ENCODE measurements at places on chromosomes 1 and 21.

GRCh38 chr1:104648269-104648691, 898.6 kb downstream of the AMY1C start:
- no peak for DNase-seq

- DNase-seq: no peak
Measured at GRCh38 chr1:245650441-245650960, 495.7 kb downstream of the KIF26B start.

- no peak for DNase-seq
Measured at GRCh38 chr1:244439391-244440032, 12.2 kb downstream of the ADSS2 start.

- DNase-seq: no peak
Measured at GRCh38 chr1:7469255-7469938, 301.7 kb upstream of the VAMP3 start.

- DNase-seq: no peak
Measured at GRCh38 chr1:111204983-111205713, 4.7 kb upstream of the DENND2D start.

- no peak for DNase-seq
Measured at GRCh38 chr1:21946836-21947587, 9.9 kb upstream of the HSPG2 start.

GRCh38 chr1:17742583-17742982, 12.6 kb upstream of the ACTL8 start:
- no peak for DNase-seq

- no peak for DNase-seq
Measured at GRCh38 chr1:201103666-201104065, 8.6 kb downstream of the CACNA1S start.

GRCh38 chr21:35561116-35561515, 499.2 kb downstream of the SETD4 start:
- DNase-seq: no peak

- DNase-seq: no peak
Measured at GRCh38 chr1:31221072-31221471, 18.6 kb downstream of the NKAIN1 start.

- no peak for DNase-seq
Measured at GRCh38 chr21:25234857-25235801, 372.2 kb downstream of the MRPL39 start.

- DNase-seq: no peak
Measured at GRCh38 chr21:46128933-46129571, 26.3 kb downstream of the FTCD start.

DNA sequence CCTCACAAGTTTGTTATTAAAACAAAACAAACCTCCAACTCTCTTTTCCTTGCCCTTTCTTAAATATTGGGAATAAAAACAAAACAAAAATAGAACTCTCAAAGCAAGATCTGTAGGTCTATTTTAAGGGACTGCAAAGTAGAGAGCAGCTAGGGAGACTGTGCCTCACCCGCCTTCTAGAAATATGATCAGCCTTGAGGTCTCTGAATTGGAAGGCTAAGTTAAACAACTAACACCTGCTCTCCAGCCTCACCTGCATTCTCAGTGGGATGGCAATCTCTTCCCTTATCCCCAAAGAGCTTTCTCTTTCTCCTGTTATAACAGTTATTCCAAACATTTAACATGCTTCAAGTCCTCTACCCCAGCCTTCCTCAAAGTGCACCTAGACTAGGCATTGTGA, 75.5 kb upstream of the TNR start:
- DNase-seq: no peak

DNA sequence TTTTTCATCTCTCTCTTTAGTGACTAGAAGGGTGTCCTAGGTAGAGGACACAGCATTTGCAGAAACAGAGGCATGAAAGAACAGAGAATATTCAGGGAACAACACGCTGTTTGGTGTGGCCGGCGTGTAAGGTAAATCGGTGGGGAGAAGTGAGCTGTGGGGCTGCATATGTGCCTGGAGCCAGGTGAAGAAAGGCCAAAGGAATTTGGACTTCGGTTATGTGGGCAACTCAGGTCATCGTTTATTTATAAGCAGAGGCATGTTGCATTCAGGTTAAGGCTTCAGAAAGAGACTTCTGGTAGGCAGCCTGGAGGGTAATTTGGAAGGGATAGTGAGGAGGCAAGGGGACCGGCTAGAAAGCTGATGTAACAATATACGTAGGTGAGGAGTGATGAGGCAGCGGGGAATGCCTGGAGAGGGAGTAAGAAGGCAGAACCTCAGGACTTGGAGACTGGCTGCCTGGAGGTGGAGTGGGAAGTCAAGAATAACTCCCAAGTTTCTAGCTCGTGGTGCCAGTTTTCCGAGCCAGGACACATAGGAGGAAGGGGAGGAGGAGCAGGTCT, 64.1 kb upstream of the ACOT11 start:
- no peak for DNase-seq

- no peak for DNase-seq
Measured at GRCh38 chr1:215484171-215484939, 82.7 kb upstream of the KCTD3 start.

DNA sequence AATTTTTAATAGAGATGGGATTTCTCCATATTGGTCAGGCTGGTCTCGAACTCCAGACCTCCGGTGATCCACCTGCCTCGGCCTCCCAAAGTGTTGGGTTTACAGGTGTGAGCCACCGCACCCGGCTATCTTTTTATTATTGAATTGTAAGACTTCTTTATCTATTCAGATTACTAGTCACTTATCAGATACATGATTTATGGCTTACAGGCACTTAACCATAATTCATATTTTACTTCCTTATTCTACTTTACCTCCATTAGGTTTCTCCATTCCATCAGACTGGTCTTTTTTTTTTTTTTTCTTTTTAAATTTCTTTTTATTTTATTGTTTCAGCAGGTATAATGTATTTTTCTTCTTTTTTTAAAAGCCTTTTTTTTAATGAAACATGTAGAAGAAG, 4.4 kb downstream of the TMEM183A start:
- DNase-seq: no peak

DNA sequence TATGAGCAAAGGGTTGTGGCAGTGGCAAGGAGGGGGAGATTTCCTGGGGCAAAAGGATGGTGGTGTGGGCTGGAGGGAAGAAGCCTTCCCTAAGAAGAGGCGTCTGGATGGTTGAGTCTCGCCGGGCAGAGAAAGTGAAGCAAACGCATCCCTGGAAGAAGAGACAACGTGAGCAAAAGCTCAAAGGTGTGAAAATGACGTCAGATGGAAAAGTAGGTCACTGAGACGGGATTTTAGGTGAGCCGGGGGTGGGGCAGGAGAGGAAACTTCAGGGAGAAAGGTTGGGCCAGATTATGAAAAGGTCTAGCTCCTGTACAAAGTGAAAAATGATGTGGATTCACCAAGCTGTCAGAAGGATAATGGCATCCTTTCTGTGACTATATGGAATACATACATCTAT, 95.3 kb upstream of the KCNE2 start:
- no peak for DNase-seq

DNA sequence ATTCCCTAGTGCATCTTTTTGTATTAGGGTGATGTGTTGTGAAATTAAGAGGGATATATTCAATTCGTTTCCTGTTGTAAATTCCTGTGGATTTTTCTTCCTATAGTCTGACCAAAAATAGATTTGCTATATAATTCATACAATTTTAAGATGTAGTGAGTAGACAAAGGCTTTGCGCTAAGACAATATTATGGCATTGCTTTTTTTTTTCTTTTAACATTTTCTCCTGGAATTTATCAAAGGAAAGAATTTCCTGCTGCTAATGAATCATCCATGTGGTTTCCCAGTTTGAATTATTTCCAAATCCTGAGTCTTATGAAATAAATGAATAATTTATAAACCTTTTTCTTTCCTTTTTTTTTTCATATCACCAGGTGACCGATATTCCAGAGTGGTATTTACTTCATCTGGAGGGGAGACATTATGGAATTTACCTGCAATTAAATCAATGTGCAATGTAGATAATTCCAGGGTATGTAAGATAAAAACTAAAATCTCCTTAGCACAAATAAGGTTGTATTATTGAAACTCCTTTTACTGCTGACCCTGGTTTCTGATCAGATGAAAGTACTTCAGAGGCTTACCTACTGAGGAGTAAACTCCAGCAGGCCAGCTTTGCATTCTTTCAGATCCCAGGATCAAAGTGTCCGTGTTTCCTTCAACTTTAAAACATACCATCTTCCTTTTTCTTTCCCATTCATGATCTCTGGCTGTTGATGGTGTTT, 148.4 kb downstream of the TLR5 start:
- DNase-seq: peak; percentile 64

DNA sequence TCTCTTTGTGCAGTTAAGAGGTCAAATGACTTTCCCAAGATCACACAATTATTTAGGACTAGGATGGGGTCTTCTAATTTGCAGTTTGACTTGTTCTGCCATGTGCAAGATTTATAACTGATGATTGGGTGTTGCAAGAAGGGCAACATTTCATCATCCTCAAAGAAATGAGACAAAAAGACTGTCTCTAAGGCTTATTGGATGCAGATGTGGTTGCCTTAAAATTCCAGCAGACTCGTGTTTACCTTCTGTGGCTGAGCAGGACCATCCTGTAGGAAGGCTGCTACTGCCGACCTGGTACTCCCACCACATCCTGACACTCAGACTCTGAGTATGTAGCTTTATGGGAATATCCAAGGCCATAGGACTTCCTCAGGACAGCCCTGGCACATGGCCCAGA, 99.9 kb upstream of the SGIP1 start:
- peak; percentile 62 for DNase-seq

DNA sequence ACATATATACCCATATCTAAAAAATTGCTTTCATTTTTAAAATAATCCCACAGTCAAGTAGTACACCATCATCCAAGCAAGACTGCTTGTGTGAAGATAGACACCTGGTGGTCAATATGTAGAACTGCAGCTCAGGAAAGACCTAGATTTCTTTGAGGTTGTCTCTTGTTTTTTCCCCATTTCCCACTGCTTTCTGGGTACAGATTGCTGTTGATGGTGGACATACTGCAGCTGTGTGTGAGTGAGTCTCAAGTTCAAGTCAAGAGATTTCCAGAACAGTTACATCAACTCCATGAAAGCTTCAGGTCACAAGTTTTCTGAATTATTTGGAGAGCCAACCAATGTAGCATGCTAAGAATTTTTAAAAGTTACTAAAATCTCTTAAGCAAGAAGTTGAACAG, 306.4 kb downstream of the DUSP10 start:
- DNase-seq: no peak

DNA sequence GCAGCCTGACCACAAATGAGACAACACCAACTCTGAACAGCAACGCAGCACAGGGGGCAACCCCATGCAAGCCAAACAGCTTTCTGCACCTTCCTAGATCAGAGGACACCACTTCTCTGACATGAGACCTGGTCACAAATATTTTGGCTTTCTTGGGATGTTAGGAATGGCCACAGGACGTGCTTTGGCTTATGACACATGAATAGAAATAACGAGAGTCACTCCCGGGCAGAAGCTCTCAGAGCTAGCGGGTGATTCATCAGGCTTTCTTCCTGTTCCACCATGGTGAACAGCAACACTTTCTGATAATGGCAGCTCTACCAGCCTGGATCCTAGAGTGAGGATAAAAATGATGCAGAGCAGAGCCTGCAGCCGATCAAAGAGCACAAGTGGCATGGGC, 39.4 kb downstream of the PAFAH2 start:
- DNase-seq: peak; percentile 31

DNA sequence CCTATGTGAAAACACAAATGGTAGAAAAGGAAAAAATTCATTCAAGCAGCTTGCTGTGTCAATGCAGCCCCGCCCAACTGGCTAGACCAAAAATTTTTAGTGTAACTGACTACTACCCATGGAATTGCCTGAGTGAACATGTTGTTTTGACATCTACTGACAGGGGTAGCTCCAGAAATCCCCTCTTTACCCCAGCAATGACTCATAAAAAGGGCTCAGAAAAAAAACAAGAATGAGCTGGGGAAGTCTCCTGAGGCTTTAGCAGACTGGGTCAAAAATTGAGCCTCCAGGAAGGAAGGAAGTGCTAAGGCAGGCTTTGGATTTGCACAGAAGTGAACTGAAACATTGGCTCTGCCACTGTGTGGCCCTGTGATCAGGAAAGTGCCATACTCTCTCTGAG, 24.4 kb upstream of the FGGY start:
- no peak for DNase-seq

GRCh38 chr1:159889821-159890252, 10.1 kb downstream of the CFAP45 start:
- DNase-seq: peak; percentile 82
